ENCODE measurements at places on chromosomes 7 and 10.

- DNase-seq = no peak
Measured at GRCh38 chr7:51633596-51633995, 317.0 kb upstream of the COBL start.

- DNase-seq = no peak
Measured at GRCh38 chr10:79488336-79488735, 24.0 kb upstream of the EIF5AL1 start.

DNA sequence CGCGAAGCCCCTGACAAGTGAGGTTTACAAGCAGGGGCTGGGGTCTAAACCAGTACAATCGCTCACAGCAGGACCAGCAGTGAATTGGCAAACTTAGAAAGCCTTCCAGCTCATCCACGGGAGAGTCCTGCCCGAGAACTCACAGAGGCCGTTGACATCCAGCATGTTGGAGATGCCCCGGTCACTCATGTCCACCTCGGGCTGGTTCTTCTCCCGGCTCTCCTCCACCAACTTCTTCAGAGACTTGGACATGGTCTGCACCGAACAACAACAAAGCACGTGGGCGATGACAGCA lies 447 bp downstream of the RSU1 start:
- no peak for DNase-seq

DNA sequence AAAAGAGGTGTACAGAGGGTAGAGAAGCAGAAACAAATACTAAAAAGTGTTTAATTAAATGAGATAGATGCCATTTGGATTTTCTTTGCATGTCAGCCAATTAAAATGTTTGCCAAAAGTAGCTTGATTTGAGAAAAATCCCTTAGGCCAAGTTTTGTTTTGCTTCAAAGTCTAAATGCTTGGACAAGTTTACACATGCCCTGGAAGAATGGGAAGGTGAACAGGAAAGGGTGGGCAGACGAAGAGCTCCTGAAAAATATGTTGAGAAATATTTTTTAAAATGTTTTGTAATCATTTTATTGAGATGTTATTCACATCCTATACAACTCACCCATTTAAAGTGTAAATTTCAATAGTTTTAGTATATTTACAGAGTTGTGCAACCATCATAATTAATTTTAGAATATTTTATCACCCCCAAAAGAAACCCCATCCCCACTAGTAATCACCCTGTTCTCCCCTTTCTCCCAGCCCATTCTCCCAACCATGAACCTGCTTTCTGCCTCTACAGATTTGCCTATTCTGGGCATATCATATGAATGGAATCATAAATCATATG lies 98.5 kb upstream of the ANK3 start:
- DNase-seq = no peak

DNA sequence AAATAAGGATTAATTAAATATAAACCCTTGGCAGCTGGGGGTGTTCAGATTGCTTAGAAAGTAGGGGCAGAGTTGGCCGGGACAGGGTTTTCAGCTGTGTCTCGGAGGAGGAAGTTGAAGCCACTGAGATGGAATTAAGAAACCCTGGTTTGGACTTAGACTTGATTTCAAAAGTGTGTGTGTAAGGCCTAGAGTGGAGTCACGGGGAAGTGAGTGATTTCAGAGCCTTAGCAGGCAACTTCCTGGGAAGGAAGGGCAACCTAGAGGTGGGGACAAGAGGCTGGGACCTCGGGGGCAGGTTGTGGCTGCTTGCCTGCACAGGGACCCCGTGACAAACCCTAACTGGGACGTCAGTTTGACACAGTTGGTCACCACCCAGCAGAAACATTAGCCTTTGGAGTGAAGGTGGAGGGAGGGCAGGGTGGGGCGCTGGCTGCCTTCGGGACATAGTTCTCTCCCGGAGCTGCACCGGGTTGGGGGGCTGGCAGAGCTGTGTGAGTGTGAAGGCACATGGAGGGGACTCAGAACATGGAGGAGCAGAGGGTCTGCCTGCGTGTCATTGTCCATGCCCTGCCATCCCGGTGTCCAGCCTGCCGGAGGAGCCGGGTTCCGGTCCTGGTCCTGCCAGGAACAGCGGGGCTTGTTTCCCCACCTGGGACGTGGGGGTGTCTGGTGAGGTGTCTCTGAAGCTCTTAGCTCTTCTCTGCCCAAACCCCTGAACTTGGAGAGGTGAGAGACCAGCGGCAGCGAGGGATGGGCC lies 1.8 kb downstream of the BRI3 start:
- no peak for DNase-seq

DNA sequence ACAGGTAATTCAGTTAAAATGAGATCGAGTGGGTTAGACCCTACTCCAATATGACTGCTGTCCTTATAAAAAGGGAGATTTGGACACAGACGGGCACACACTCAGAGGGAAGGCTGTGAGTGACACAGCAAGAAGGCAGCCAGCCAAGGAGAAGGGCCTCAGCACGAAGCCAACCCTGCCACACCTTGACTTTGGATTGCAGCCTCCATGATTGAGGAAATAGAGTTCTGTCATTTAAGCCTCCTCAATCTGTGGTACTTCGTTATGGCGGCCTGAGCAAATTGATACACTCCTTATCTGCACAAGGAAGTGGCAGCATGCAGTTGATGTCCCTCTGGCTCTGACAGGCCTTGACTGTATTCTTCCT lies 43.8 kb downstream of the SH2D4B start:
- DNase-seq = no peak

Measured in stimulated activated CD8-positive, alpha-beta memory T cell treated with anti-CD3 and anti-CD28 coated beads, Interleukin-2, amount 100 ng/mL, for 48 hours (primary cell).